Cardiac muscle cell (in vitro differentiated cells and primary cell): ENCODE measurements at places on chromosomes 4 and X.

DNA sequence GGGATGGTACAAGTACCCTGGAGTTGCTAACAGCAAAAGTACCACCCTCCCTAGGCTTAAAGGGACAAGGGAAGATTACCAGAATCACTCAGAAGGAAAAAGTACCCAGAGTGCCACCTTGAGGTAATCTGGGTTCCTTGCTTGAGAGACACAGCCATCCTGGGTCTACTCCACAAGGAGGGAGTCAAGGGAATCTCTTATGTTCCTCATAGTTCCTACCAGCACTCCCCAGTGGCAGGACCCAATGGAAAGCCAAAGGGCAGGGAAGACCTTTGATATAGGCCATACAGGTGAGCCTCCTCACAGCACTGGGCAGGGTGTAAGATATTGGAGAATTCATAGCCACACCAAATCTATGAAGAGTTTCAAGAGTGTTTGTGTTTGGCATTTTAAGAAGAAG is 5.7 kb downstream of the IL2 start:
- H3K36me3 ChIP-seq = no peaks in the 10 kb centered on the region
- no peaks in the 10 kb centered on the region for H3K27me3 ChIP-seq
- H3K4me3 ChIP-seq = no peak overlapping the region
- no peak overlapping the region for H3K27ac ChIP-seq
- peaks cover 6% of the 10 kb centered on the region for H3K4me1 ChIP-seq

GRCh38 chrX:119235051-119235511 is 1.0 kb upstream of the PGRMC1 start:
- no peaks in the 10 kb centered on the region for H3K27me3 ChIP-seq
- no peaks in the 10 kb centered on the region for H3K4me1 ChIP-seq
- peak; percentile 5 for DNase-seq
- no peaks in the 10 kb centered on the region for H3K36me3 ChIP-seq
- no peak overlapping the region for H3K4me3 ChIP-seq

GRCh38 chr4:25229804-25230203 is 4.0 kb upstream of the PI4K2B start:
- H3K27me3 ChIP-seq = no peaks in the 10 kb centered on the region
- no peak for DNase-seq
- H3K4me3 ChIP-seq = no peak overlapping the region
- no peaks in the 10 kb centered on the region for H3K36me3 ChIP-seq
- H3K27ac ChIP-seq = no peak overlapping the region

- no peaks in the 10 kb centered on the region for H3K36me3 ChIP-seq
- H3K4me3 ChIP-seq = no peak overlapping the region
- H3K27ac ChIP-seq = no peak overlapping the region
- no peaks in the 10 kb centered on the region for H3K4me1 ChIP-seq
- no peak for DNase-seq
These were observed 20.8 kb upstream of the PRSS48 start for GRCh38 chr4:151256134-151256533.

GRCh38 chr4:7967501-7968261 is 28.0 kb upstream of the AFAP1 start:
- peaks cover 18% of the 10 kb centered on the region for H3K4me1 ChIP-seq
- no peaks in the 10 kb centered on the region for H3K36me3 ChIP-seq
- H3K27ac ChIP-seq = no peak overlapping the region
- DNase-seq = peak; percentile 62
- H3K4me3 ChIP-seq = no peak overlapping the region

DNA sequence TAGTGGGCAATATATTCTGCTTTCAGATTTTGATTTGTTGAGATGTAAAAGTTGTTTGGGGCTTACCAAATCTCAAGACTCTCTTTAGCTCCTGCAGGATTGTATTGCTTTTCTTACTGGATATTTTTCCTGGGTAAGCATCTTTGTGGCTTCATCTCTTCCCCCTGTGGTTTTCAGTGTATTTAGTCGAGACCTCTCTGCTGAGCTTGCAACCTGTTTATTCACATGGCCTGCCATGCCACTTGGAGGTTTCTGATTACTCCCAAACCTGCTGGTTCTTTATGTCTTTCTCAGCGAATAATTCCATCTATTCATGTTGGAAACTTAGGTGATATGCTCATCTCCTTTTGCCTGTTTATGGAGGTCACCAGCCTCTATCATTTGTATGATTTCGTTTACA is 10.9 kb downstream of the CCNG2 start:
- no peak for DNase-seq
- no peaks in the 10 kb centered on the region for H3K4me1 ChIP-seq
- no peak overlapping the region for H3K4me3 ChIP-seq
- no peak overlapping the region for H3K27ac ChIP-seq
- H3K36me3 ChIP-seq = peaks cover 42% of the 10 kb centered on the region

DNA sequence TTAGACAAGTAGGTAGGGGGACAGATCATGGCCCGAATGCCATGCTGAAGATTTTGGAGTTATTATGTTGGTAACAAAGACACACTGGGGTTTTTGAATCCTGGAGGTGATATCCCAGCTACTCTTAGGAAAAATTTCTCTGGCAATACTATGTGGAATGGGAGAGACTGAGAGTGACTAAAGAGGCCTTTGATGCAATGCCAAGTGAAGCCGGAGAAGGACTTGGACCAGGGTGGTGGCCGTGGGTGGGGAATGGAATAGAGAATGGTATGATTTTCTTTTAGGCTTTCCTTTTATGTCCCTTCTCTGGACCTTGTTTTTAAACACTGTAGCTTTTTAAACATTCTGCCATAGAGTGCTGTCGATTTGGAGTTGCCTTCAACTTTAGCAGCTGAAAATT is 141.6 kb downstream of the DCLK2 start:
- peak; percentile 24 for DNase-seq
- no peak overlapping the region for H3K27ac ChIP-seq
- H3K27me3 ChIP-seq = no peaks in the 10 kb centered on the region
- no peaks in the 10 kb centered on the region for H3K4me1 ChIP-seq
- no peaks in the 10 kb centered on the region for H3K36me3 ChIP-seq

- no peak for DNase-seq
- no peak overlapping the region for H3K4me3 ChIP-seq
- H3K27me3 ChIP-seq = no peaks in the 10 kb centered on the region
- peak overlapping the region; percentile 94 for H3K27ac ChIP-seq
These were observed 19.9 kb downstream of the TSC22D3 start for GRCh38 chrX:107755721-107756120.

DNA sequence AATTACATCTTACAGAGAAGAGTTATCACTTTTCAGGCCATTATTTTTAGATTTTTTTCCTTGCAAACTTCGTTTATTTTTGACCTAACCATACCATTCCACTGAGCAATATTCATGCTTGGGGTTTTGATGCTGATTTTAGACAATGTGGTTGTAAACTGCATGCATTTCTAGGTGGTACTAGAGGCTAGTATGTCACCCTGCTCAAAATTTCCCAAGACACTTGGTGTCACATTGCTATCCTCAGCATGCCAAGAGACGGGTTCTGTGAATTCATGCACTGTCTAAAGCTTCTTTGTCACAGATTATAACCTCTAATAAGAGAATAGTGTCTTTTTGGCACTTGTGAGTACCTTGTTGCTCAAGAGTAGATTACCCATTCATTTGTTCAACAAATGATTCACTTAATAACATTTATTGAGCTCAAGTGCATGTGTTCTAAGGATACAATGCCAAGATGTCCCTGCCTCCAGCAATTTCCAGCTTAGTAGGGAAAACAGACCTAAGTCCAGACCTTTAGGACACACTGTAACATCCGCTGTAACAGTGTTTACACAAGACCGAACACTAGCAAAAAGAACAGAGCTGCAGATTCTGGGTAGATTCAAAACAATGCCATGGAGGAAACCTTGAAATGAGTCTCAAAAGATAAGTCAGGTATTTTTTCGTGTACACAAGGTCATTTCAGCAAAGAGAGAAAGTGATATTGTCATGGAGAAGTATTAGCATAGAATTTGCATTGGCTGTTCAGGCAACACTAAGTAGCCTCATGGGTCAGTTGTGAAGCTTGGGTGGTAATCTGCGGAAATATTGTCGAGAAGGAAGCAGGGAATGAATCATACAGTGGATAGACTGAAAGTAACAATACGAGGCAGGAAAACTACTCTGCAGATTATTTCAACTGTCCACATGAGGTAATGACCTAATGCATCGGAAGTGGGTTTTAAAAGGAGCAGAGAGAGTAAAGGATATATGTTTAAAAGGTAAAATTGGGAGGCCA is 515.1 kb upstream of the ZFP42 start:
- H3K27ac ChIP-seq = no peak overlapping the region
- no peaks in the 10 kb centered on the region for H3K27me3 ChIP-seq
- DNase-seq = no peak
- H3K4me3 ChIP-seq = no peak overlapping the region

DNA sequence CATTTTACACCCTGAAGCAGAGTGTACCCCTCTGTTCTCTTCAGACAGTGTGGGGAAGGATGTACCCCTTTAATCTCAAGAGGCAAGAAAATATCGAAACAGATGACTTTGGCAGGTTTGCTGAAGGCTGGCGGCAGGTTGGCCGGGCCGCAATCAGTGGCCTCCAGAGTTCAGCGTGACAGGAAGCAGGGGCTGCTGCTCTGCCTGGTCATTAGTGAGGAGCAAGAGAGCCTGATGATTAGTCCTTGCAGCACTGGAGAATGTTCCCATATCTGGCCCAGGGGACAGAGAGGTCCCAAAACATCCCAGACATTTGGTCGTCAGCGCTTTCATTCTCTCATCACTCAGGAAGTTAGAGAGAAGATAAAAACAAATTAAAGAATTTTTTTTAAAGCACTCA is 352.8 kb downstream of the SPRY1 start:
- no peak overlapping the region for H3K4me3 ChIP-seq
- no peaks in the 10 kb centered on the region for H3K36me3 ChIP-seq
- no peak for DNase-seq
- H3K4me1 ChIP-seq = no peaks in the 10 kb centered on the region
- no peak overlapping the region for H3K27ac ChIP-seq
